Uterus (tissue), 4 donors: ENCODE measurements at places on chromosomes 3 and 15.

- no peaks in the 10 kb centered on the region for H3K27me3 ChIP-seq
- no peak overlapping the region for H3K4me3 ChIP-seq
- no peak overlapping the region for H3K27ac ChIP-seq
- DNase-seq, result no peak
- H3K4me1 ChIP-seq, result no peaks in the 10 kb centered on the region
- H3K36me3 ChIP-seq, result no peaks in the 10 kb centered on the region
These were observed 209.0 kb upstream of the ALCAM start for GRCh38 chr3:105157766-105158085.

- DNase-seq, result no peak
- H3K4me1 ChIP-seq, result no peaks in the 10 kb centered on the region
- H3K36me3 ChIP-seq, result no peaks in the 10 kb centered on the region
- no peaks in the 10 kb centered on the region for H3K27me3 ChIP-seq
These were observed 55.5 kb upstream of the CMTM7 start for GRCh38 chr3:32336113-32336498.

- no peaks in the 10 kb centered on the region for H3K27me3 ChIP-seq
- no peak overlapping the region for H3K4me3 ChIP-seq
- no peak overlapping the region for H3K27ac ChIP-seq
These were observed 106.0 kb downstream of the RYK start for GRCh38 chr3:134144694-134145093.

DNA sequence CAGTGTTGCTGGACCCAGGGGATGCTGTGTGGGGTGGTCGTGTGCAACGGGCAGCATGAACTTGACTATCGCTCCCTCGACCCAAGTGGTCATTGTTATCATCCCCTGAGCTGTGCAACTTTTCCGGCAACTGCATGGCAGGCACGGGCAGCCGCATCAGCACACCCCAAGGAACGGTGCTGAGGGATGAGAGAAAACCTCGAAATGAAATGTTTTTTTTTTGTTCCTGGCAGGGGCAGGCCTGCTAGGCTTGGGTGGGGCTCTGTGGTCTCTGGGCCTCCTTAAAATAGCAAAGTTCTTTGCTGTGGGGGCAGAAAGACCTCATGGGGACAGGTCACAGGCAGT is 51.4 kb downstream of the CORO2B start:
- H3K27me3 ChIP-seq, result no peaks in the 10 kb centered on the region
- no peak overlapping the region for H3K27ac ChIP-seq
- no peak for DNase-seq
- no peaks in the 10 kb centered on the region for H3K36me3 ChIP-seq

DNA sequence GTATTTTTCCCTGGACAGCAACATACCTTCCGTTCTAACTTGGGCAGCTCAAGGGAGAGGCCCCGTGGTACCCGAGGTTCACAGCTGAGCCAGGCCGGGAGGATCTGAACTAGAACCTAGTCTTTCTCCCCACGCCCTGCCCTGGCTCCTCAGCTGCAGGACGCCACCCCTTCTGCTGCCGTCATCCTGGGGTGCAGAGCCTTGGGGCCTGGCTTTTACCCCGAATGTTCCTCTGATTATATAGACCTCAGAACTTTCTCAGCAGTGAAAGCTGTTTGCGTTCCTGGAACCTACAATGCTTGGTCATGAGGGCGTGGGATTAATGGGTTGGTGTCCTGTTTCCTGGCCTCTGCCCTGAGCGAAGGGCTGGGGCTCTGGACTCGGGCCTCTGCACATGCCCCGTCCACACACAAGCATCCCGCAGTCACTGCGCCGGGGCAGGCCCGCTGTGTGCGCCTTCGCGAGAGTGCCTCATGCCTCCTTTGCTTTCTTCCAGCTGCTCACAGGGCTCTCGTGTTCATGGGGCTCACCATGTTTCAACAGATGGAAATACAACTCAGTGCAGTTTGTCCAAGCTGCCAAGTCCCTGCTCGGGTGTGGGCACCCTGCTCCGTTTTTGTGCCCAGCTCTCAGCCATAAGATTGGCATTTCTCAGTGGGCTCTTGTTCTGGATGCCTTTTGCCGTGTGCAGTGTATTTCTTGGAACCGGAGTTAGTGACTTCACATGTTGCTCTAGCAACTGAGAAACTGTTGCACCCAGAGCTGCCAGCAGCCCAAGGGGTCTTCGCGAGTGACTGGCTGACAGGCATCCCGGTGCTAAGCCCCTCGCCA is 20.4 kb downstream of the SYNM start:
- no peaks in the 10 kb centered on the region for H3K36me3 ChIP-seq
- H3K27me3 ChIP-seq, result no peaks in the 10 kb centered on the region
- peak overlapping the region; percentile 75 for H3K27ac ChIP-seq
- no peak overlapping the region for H3K4me3 ChIP-seq
- peaks cover 18% of the 10 kb centered on the region for H3K4me1 ChIP-seq
- no peak for DNase-seq
